AG04449 (cell line): ENCODE measurements at places on chromosomes 13 and 19.
A peak's percentile ranks its signal among the peaks of the same experiment; 100 is the strongest.

DNA sequence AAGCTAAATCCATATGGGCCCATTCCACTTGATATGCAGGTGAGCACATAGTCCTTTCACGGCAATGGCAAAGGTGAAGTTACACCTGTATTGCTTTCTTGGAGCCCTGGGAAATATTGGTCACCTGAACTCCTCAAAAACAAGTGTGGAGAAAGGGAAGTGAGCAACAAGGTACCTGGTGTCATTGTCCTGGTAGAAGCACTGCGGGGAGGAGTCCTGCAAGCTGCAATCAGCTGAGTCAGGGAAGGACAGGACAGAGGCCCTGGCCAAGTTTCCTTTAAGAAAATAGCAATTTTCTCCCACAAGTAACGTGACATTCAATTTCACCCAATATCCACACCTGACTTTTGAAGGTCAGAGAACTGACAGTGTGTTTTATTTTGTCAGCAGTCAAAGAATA lies 389.1 kb downstream of the IRS2 start:
- no peak for DNase-seq

GRCh38 chr19:459724-460511 lies 915 bp downstream of the SHC2 start:
- no peak for DNase-seq

DNA sequence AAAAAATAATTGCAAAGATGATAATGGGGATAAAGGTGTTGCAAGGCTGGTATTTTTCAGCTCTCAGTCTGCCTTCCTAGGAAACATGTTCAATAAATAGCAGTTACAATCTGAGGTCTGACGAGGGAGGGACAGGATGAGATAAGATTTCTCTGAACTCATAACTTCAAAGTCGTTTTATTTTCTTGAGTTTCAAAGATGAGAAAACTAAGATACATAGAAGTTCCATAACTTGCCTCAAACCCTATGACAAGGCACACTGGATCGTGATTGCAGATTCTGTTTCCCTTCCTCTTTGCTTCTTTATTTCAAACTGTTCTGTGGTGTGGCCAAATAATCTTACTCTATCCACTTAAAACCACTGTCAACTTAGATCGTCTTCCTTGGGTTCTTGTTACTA lies 327.2 kb downstream of the GPC5 start:
- no peak for DNase-seq

- DNase-seq, result no peak
These were observed 24.7 kb upstream of the ZC3H13 start for GRCh38 chr13:46077265-46077664.

DNA sequence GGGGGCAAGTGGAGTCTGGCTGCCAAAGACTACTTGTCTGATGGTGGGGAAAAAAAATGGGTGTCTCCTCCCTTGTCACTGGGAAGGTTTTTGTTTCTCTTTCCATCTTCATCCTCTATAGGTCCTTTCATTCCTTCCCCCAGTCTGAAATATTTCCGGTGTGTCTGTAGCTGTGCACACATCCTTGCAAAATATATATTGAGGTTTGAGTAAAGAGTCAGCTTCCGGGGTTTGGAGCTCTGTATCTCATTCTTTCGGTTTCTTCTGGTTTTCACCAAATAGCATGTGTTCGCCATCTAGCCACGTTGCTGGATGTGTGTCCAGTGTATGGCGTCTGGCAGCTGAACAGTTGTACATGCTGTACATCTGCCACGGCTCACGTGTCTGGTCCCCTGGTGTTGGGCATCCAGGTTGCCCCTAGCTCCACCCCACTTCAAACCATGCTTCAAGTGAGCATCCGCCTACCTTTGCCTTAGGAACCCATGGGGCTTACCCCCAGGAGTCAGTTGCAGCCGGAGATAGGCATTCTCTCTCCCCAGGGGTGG lies 142.2 kb downstream of the SIPA1L3 start:
- no peak for DNase-seq

DNA sequence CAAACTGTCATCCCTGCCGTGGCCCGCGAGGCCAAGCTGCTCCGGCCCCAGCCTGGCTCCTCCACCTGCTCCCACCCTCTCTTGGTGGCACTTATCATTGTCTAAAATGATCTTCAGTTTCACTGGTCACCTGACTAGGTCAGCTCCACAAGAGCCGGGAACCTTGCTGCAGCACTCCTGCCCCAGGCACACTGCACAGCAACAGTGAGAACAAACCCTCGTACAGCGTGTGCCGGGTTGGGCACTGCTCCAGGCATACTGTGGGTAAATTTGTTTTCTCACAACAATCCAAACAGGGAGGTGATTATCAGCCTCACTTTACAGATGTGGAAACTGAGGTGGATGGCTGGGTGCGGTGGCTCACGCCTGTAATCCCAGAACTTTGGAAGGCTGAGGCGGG lies 8.9 kb downstream of the DEDD2 start:
- no peak for DNase-seq

- DNase-seq, result no peak
These were observed 267.9 kb upstream of the TSHZ3 start for GRCh38 chr19:31617010-31617585.

DNA sequence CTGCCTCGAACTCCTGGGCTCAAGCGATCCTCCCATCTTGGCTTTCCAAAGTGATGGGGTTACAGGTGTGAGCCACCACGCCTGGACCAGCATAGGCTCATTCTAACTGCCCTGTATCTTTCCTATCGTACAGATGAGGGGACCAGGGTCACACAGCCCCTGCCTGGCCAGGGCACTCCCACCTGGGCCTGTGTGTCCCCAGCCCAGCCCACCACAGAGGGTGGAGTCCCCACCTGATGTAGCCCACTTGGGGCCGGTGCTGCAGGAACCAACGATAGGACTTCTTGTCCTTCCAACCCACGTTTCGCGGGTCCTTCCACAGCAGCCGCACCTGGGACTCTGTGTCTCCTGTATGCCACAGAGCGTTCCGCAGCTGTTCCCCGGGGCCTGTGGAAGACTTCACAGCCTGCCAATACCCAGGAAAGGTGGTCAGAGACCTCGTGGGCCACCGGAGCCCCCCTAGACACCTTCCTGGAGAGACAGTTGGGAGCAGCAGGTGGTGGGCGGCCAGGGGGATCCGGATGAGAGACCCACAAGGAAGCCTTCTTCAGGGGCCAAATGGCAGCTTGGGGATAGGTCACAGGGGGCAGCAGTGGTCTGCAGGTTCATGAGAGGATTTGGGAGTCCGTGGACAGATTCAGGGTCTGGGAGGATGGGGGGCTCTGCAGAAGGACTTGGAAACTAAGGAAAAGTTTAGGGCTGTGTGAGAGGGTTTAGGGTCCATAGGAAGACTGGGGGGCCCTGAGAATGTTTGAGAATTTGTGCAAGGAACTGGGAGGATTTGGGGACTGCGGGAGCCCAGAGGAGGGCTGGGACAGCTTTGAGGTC lies 6.9 kb downstream of the COMP start:
- DNase-seq, result no peak

- no peak for DNase-seq
These were observed 221.3 kb downstream of the NHLRC3 start for GRCh38 chr13:39259371-39260140.

DNA sequence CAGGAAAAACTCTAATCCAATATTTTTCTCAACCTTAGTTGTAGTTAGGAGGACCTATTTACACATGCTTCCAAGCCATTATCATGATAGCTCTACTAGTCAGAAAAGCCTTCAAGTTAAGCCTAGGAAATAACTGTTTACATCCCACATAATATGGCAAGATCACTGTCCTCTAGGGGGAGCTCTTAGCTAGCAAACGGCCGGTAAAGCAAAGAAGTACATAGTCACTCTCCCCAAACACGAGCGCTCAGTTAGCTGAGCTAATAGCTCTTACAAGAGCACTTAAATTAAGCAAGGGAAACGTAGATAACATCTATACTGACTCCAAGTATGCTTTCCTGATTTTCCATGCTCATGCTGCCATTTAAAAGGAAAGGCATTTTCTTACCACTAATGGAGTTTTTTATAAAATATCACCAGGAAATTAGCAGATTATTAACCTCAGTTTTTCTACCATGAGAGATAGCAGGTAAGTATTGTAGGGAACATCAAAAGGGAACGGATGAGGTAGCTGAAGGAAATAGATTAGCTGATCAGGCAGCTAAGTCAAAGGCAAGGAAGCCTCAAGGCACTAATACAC lies 100.6 kb upstream of the PABPC3 start:
- peak; percentile 45 for DNase-seq

DNA sequence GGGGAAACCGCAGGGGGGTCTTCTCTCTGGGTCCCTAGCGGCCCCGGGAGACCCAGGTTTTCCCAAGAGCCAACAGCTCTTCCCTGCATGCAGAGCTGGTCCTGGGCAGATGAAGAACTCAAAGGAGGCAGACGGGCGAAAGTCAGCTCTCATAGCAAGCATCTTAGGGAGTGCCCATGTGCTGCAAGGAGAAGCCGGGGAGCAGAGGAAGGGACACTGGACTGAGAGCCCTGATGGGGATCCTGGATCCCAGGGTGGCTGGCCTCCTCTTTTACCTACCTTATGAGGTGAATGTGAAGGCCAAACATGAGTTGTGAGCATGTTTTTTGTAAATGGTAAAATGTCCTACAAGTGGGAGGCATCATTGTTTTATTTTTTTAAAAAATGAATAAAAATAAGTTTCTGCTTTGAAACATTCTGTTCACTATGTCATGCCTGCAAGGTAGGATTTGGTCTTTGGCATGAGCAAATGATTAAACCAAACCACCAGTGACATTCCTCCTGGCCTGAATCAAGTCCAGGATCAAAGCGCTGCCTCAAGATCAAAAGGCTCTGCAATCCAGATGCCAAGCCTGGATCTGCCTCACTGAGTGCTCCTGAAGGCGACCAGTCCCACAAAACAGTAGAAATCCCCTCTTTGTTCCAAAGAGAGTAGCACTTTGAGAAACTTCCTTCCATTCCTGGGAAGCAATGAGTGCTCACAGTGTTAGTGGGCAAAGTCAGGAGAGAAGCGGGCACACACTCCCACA lies 92.2 kb upstream of the SERP2 start:
- no peak for DNase-seq

DNA sequence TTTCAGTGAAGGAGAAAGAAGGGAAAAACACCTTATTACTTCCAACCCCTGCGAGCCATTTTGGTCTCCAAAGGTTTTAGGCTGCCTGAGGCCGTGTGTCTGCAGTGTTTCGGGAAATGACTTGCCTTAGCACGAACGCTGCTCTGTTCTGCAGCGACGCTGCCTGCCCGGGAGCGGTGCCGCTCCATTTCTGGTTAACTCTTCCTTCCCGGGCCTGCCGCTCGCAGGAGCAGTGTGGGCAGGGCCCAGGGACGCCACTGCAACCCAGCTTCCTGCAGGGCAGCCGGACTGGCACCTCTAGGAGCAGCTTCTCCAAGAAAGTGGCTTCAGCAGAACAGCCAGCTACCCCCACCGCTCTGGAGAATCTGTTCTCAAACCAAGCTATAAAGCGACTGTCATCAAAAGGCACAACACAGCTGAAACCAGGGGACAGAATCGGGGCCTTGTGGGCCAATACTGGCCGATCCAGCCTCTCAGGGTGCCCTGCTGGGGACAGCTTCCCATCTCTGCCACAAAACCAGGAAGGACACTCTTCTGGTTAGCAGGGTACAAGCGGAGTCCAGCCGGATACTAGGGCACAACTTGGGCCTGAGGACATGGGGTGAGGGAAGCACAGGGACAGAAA lies 72.2 kb downstream of the KCTD15 start:
- DNase-seq, result no peak

- no peak for DNase-seq
These were observed 2.4 kb upstream of the NTN5 start for GRCh38 chr19:48674921-48675824.

GRCh38 chr13:36997716-36998427 lies 1.3 kb downstream of the ALG5 start:
- DNase-seq, result no peak

DNA sequence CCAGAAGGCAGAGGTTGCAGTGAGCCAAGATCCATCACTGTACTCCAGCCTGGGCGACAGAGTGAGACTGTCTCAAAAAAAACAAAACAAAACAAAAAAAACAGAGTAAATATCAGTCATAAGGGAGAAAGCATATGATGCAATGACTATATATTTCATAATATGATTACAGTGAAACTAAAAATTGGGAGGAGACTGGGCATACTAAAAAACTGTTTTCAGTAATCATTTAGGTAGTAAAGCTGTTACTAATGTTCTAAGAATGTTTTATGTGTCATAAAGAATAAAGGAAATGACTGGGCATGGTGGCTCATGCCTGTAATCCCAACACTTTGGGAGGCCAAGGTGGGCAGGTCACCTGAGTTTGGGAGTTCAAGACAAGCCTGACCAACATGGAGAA lies 15.9 kb downstream of the ZNF573 start:
- DNase-seq, result no peak

GRCh38 chr13:110444226-110444653 lies 117.3 kb downstream of the RAB20 start:
- no peak for DNase-seq

DNA sequence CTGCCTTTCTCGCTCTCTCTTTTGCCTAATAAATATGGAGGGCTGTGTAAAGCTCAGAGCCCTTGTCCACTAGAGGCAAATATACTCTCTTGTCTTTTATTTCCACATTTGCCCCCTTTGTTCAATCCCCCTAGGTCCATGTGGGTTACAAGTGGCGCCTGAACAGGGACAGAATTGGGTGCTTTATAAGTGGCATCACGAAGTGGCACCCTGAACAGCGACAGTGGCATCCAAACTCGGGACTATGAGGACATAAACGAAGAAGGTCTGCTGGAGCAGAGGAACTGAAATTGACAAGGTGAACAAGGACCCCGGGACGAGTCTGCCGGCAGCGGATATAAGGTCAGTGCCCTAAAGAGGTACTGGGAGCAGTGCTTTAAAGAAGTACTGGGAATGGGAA lies 4.3 kb upstream of the ZNF610 start:
- DNase-seq, result no peak

DNA sequence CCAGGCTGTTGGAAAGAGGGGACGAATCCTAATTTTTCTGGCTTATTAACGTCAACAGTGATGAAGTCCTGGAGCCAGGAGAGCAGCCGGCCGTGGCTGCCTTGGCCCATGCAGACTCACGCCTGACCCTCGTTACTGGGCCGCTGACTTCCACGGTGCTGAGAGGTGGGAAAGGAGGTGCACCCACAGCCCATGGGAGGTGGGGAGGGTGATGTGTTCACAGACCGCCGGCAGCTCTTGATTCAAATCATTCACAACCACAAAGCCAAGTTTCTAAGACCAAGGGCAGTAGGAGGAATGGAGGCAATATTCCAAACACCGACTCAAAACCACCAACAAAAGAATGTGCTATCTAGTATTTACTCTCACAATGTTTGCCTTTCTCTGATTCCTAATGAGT lies 24.3 kb downstream of the COL4A2 start:
- DNase-seq, result no peak

GRCh38 chr13:85509512-85509911 lies 289.7 kb downstream of the SLITRK6 start:
- DNase-seq, result no peak

GRCh38 chr13:33494596-33495204 lies 209.1 kb upstream of the STARD13 start:
- DNase-seq, result peak; percentile 79

GRCh38 chr19:5024282-5024681 lies 55.4 kb downstream of the KDM4B start:
- DNase-seq, result no peak

- no peak for DNase-seq
These were observed 7.7 kb downstream of the IRF2BP1 start for GRCh38 chr19:45878043-45878794.
